ENCODE measurements at places on chromosomes 2 and 18.

- no peak for DNase-seq
These were observed 43.9 kb downstream of the NFATC1 start for GRCh38 chr18:79439628-79440023.

- DNase-seq = no peak
These were observed 88.5 kb downstream of the MEIS1 start for GRCh38 chr2:66523377-66523969.

DNA sequence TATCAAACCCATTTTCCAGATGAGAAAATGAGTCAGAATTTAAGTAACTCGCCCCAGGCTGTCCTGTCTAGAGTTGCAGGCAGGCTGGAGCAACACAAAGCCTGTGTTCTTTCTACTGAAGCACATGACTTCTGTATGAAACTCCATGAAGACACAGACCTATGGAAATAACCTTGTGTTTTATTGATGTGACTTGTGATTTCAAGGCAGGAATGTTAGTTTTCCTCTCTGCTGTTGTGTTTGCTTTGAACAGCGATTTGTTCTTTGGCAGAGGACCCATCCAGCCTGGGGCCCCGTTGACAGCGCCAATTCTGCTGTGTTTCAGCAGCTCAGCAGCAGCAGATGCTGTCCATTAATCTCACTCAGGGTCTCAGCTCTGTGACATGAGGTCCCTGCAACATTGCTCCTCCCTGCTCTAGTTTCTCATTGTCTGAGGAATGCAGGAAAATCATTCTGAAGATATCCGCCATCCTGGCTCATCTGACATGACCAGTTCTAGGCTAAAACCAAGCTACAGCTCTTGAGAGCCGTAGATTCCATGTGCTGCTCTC is 344.3 kb upstream of the RAB12 start:
- no peak for DNase-seq

DNA sequence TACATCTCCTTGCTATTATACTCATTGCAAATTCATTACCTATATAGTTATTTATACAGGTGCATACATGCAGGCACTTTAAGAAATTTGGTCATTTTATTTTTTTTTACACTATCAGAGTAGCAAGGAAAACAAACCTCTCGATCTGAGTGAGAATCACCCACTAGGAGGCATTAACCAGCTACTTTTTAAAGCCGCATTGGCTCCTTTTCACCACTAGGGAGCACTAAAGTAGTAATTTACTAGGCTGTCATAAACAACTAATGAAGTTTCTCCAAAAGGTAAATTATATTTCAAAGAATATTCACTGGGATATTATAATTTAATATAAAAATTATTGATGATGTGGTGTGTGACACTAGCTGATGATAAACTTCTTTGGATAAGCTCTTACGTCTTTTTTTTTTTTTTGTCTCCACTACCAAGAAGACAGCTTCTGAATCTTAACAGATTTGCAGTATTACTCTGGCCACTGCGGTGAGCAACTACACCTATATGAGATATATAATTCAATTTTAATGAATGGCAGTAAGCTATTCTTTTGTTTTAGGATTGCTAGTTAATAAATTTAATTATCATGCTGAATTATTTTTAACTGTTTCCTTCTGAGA is 101.9 kb downstream of the NOL4 start:
- DNase-seq = peak; percentile 73

DNA sequence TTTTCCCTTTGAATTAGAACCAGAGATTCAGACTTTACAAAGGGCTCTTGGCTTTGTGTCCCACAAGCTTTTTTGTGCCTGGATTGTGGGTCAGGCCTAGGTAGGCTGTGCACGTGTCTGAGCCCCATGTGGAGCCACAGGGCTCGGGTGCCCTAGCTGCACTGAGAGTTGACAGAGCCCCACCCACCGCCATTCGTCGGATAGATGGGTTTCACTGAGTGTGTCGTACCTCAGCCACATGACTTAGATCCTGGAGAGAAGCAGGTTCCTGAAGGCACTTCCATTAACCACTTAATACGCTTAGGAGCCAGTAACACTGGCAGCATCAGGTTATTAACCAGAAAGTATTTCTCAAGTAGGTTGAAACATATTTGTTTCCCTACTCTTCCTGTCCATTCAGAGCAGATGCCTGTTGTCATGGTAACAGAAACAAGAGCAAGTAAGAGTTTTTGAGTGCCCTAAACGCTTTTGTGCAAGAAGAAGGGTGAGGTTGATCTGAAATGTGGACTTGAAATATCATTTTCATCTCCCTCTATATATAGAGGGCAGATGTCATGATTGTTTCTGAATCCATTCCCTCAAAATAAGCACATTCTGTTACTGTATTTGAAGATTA is 30.0 kb downstream of the ADCYAP1 start:
- DNase-seq = no peak

DNA sequence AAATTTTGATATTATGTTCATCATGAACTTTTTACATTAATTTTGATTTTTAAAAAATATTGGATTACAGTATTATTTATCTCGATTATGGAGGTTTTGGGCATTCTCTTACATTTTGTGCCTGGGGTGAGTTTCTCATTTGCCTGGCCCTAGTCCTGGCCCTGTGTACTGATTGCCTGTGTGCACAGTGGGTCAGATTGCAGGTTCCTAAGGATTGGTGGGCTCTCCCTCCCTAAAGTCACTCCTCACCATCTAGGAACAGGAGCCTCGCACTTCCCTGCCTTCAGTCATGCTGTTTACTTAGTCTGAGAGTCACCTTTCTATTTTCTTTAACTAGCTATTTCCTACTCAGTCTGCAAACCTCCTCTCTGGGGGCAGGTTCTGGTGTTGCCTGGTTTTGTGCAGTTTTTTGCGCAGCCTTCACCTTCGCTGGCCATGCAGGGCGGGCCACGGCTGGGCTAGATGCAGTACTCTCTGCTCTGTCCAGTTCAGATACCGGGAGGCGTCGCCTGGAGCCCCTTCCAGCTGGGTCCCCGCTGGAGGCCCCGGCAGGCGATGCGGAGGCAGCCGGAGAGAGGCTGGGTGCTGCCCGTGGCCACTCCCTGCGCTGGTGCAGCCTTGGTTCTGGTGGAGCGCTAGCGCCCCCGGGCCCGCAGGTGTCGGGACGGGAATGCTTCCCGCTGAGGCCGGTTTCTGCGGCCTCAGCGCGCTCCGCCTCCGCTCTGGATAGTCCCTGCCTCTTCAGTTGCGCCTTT is 23.3 kb upstream of the MC5R start:
- DNase-seq = peak; percentile 62

DNA sequence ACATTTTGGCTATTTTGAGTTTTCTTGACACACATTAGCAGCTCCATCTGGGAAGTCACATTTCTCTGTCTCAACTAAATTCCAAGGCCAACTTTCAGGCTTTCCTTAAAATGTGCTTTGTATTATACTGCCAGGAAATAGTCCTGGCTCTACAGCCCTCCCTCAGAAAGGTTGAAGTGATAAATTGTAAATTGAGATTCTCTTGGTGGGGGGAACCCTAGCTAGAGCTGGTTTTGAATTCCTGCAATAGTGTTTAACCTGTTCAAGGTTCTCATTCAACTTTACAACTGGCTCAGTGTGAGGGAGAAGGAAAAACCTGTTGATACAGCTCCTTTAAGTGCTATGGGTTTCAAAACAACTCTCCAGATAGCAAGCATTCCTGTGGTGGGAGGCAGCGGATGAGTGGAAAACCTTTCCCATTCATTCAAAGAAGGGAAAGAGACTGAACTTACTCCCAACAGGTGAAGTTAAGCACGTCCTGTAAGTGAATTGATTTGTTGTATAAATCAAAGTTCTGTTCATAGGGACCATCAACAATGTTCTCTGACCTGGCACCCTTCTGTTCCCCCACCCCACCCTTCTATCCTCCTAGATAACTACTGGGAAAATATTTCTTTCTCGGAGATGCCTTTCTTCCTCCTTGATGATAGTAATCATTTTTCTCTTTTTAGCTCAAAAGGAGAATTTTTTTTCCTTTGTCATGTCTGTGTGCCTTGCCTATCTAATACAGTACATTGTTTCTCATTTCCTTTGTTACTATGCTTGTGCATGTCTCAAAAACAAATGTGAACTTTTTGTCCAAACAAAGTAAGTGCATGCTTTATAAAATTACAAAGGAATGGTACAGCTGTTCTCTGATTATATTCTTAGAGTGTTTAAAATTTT is 44.2 kb upstream of the SLC39A10 start:
- DNase-seq = no peak

DNA sequence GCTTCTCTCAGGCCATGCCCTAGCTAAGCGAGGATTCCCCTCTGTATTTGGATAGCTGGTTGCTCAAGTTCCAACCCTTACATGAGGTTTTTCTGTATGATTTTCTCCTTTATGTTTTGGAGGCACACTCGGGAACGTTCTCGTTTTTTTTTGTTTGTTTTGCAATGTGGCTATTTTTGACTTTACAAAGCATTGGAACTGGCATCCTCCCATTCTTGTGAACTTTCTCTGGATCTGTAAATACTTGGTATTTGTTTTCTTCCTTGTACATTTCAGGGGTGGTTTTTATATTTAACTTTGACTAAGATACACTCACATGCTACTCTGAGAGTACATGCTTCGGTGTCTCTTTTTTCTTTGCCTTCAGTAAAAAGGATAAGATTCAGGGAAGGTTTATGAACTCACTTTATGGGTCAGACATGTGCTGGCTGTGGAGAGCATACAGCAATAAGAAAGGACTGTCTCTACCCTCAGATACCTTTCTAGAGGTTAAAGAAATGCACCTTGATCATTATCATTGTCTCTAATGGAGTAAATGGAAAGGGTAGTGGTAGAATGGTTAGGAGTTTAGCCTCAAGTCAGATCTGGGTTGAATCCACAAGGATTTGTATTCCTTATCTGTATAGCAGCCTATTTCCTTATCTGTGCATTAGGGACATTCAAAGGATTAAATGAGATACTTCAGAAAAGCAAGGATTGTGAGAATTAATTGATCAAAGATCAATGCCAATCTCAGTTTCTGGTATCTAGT is 61.9 kb downstream of the MEIS1 start:
- no peak for DNase-seq

DNA sequence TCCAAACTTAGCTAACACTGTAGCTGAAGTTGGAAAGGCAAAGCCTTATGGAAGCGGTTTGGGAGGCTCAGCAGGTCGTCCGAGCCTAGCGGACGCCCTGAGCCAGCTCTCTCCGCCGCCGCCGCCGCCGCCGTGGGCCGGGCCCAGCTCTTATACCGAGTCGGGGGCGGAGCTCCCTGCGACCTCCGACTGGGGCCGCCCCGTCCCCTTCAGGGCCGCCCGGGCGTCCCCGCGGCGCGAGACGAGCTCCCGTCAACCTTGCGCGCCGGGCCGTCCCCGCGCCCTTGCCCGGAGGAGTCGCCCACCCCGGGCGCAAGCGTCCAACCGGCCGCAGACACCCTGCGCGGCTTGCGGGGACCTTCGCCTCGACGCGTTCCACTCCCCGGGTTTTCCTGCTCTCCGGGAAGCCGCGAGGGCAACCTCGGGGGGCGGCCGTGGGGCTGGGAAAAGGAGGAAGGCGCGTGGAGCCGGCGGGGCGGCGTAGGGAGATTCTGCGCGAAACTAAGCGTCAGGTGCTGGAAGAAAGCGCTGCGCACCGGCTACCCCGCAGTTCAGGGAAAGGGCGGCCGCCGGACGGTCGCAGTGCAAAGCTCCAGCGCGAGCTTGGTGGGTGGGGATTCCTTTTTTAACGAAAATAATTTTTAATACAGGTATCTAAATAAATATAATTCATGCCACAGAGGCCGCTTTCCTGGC is at the start of gene SLC40A1:
TSS of gene SLC40A1 (minus strand) at position 129 of the 696 bp plus-strand sequence. CDS start 326 bp downstream, outside the sequence.
- peak; percentile 89 for DNase-seq

- no peak for DNase-seq
These were observed 1.7 kb upstream of the NEURL3 start for GRCh38 chr2:96506907-96507240.

GRCh38 chr18:38256366-38256765 is 690.8 kb upstream of the CELF4 start:
- DNase-seq = no peak

- no peak for DNase-seq
These were observed 41.7 kb downstream of the INPP5D start for GRCh38 chr2:233101816-233102215.

GRCh38 chr2:63525905-63526304 is 62.4 kb downstream of the WDPCP start:
- no peak for DNase-seq

DNA sequence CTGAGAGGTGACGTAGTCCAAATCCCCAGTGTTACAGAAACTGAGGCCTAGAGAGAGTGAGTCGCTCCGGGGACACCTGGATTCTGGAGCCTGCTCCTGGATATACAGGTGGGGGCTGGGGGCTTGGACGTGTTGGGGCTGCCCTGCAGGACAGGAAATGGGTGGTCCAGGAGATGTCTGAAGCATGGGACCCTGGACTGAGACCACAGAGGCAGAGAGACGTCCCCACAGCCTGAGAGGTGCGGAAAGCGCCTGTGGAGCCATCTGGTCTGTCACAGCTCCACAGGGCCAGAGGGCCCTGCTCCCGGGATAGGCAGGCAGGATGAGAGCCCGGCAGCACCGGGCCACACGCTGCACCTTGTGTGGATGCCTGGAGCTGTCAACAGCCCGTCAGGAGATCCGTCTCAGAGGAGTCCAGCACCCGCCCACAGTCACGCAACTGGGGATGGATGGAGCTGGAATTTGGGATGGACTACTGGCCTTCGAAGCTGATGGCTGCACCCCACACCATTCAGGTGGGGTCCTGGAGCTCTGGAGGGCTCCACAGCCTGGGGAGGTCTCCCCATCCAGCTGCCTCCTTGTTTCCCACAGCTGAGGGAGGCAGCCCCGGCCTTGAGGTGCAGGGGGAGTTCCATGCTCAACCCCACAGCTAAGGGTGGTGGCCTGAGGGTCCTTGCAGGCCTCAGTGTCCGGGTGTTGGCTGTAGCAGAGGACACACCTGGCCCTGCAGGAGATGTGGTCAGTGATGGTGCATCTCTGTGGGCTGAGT is 303.0 kb downstream of the NDUFA10 start:
- no peak for DNase-seq

- DNase-seq = no peak
These were observed 74.6 kb upstream of the SMAD7 start for GRCh38 chr18:49025426-49025766.

DNA sequence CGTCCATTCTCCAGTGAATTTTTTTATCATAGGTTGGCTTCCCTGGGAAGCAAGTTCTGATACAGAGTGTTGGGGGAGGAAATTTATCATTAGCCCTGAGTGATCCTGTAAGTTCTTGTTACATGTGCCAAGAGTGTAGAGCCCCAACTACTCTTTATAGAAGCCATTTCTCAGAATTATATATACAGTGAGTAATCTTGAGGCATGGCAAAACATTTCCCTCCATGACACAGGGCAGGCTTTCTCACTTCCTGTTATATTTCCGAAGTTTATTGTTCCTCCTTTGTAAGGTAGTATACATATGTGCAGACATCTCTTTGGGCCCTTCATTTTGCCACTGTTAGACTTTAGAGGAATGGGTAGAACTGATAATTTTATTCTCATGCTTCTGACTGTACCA is 484.7 kb upstream of the NRXN1 start:
- DNase-seq = no peak

DNA sequence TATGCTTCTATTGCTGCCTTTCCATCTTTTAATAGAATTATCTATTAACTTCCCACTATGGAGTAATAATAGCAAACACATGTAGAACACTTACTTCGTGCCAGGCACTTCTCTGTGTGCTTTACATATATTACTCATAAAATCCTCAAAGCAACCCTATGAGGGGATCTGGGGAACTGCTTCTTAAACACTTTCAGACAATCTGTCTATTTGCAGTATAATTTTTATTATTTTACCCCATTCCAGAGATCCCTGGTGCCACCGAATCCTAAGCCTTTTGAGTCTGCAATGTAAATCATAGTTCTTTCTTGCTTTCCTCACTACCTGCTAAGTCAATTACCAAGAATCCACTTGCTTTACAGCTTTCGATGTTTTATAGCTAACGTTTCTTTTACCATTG is 25.6 kb upstream of the GCFC2 start:
- no peak for DNase-seq

Data from suppressor macrophage (primary cell).